ENCODE measurements at places on chromosomes 13 and 19.

GRCh38 chr13:98652721-98653462, 76.0 kb upstream of the STK24 start:
- no peak for DNase-seq

DNA sequence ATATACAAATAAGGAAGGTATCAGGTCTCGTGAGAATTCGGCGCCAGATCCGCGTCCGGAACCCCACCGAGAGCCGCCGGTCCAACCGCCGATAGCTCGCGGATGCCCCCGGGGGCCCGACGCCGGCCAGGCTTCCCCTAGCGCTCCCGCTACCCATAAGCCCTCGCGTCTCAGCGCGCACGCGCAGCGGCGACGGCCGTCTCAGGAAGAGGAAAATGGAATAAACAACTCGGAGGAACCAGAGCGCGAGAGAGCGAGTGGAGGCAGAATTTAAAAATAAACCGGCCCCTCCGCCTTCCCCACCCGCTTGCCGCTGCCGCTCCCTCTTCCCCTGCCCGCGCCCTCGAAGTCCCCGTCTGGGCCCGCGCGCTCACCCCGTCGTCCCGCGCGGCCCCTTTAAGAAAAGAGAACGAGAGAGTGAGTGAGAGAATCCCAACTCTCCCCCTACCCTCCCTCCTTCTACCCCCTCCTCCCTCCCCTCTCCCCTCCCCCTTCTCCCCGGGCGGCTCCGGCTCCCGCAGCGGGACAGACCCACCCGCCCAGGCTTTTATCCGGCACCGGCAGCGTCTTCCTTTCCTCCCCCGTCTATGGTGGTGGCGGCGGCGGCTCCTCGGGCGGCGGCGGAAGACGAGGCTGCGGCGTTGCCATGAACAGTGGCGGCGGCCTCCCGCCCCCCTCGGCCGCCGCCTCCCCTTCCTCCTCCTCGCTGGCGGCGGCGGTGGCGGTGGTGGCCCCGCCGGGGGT, at the start of gene PAN3:
Gene PAN3 (plus strand): TSS at position 534 of the 744 bp plus-strand sequence. CDS start 113 bp downstream, at position 647.
- peak; percentile 90 for DNase-seq

DNA sequence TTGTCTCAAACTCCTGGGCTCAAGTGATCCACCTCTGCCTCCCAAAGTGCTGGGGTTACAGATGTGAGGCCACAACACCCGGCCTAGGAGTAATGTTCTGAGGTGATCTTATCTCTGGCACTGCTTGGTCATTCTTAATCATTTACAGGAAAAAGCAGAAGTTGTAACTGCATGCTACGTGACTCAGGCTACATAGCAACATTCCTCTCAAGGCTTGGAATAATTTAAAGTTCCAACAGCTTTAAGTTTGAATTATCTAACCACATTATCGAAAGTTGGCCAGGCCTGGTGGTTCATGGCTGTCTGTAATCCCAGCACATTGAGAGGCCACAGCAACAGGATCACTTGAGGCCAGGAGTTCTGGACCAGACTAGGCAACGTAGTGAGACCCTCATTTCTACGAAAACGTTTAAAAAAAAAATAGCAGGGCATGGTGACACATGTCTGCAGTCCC, 3.9 kb upstream of the B9D2 start:
- DNase-seq, result no peak

DNA sequence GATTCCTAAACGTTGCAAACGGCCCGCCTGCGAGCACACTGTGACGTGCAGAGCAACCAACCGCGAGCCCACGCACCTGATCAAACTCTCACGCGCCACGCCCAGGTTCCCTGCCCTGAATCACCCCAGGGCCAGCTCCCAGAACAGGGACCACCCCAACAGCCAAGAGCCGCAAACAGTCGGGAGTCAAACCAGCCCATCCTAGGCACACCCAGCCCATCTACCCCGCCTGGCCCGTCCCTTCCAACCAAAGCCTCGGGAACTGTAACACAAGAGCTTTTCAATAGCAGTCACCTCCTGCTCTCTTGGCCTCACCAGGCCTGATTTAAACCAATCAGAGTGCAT, 8.9 kb downstream of the PIP5K1C start:
- DNase-seq, result no peak

- no peak for DNase-seq
These were observed 25.8 kb upstream of the SPATA13 start for GRCh38 chr13:24134757-24135156.

DNA sequence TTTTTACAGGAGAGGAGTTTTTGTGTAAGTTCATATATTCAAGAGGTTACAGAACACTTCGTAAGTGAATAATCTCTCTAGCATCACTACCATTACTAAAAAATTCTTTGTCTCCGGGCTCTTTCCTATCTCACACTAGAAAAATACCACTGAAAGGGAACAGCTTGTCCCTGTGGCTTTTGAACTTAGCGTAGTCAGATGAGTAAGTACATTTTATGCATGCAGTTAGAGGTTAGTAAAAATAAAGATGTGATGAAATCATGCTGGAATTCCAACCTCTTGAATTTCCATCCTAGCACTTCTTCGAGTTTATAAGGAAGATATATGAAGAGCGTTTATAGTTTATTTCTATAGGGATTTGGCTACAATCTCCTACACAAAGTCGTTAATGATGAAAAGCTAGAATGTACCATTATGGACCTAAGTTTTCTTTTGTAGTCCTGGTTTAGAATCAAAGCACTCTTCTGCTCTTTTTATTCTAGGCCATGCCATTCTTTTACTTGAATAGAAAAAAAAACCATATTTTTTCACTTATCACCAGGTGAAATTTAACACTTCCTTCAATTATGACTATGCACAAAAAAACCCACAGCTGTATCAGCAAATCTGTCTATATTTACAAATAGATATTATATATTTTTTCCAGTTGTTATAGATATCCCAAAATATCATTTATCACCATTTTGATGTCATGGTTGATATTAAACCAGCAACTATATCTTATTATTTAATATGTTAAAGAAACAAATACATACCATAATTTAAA, 139.9 kb upstream of the PCDH9 start:
- DNase-seq, result no peak

DNA sequence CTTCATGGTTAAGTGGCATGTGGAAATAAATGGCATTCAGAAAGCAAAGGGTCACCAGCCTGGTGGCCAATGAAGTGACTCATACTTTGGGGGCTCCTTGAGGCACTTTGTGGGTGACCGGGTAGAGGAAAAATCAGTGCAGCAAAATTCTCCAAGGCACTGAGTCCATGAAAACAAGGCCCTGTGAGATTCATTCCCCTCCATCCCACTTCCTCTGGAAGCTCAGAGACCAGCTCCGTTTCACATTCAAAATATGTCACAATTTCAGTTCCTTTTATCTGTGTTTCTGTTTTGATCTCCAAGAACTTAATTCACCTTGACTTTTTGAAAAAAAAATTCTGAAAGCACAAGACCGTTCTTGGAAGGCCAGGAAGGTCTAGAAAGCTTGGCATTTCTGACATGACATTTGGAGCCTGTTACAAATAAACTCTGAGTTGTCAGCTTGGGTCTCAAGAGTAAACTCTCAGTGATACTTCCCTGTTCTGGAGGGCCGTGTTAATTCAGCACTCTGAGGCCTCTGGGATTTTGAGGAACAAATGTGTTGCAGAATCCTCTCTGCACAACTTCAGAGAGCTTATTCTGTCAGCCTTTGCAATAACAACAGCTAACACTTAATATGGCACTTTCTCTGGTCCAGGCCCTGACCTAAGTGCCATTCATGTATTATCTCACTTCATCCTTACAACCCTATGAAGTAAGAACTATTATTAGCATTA, 6.8 kb downstream of the CYSLTR2 start:
- DNase-seq, result no peak

- DNase-seq, result no peak
These were observed 11.1 kb upstream of the ATP12A start for GRCh38 chr13:24668955-24669582.

DNA sequence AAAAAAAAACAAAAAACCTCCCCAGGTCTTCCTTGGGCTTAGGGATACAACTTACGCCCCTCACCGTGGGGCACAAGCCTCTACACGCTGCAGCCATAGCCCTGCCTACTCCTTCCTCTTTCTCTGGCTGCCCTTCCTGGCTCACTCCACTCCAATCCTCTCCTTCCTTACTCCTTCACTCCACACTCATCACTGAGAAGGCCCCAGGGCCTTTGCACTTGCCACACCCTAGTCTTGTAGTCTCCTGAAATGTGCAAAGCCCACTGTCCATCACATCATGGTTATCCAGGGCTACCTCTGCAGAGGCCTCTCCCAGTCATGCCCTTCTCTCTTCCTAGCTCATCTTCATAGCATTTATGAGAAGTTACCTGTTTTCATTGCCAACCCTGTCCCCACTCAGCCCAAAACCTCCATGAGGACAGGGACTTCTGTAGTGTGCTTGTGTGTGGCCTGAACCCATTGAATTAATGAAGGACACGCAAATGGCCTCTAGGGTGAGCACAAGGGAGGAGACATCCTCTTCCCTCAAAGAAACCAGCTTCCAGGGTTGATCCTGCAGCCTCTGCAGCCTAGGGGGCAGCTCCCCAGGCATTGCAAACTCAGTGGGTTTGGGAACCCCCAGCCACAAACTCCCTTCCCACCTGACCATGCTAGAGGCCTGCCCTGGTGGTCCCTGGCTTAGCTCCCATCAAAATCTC, 7.9 kb upstream of the HSH2D start:
- DNase-seq, result no peak

DNA sequence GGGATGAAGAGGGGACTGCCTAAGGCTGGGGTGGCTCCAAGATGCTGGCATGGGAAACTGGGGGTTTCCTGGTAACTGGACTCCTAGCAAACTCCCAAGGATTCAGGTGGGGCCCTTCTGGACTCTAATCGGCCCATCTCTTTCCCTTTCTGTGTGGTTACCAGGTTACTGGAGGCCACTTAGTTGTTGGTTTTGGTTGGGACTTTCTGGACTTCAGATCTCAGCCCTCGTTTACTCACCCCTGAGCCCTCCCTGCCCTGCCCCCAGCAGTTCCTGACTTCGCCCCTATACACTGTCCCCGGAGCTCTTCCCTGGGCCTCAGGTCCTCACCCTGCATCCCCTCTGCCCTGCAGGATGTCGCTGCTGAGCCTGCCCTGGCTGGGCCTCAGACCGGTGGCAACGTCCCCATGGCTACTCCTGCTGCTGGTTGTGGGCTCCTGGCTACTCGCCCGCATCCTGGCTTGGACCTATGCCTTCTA, 328 bp downstream of the CYP4F12 start:
- no peak for DNase-seq

DNA sequence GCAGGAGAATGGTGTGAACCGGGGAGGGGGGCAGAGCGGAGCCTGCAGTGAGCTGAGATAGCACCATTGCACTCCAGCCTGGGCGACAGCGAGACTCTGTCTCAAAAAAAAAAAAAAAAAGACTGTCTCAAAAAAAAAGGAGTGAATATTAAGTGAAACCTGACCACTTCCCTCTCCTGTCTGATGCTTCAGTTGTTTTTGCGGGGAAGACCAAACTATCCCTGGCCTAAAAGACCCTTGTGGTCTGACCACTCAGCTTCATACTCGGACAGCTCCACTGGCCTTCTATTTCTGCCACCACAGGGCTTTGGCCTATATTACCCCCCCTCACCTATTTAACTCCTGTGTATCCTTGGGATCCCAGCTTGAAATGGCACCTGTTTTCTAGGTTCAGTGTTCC, 2.3 kb downstream of the CLASRP start:
- no peak for DNase-seq

DNA sequence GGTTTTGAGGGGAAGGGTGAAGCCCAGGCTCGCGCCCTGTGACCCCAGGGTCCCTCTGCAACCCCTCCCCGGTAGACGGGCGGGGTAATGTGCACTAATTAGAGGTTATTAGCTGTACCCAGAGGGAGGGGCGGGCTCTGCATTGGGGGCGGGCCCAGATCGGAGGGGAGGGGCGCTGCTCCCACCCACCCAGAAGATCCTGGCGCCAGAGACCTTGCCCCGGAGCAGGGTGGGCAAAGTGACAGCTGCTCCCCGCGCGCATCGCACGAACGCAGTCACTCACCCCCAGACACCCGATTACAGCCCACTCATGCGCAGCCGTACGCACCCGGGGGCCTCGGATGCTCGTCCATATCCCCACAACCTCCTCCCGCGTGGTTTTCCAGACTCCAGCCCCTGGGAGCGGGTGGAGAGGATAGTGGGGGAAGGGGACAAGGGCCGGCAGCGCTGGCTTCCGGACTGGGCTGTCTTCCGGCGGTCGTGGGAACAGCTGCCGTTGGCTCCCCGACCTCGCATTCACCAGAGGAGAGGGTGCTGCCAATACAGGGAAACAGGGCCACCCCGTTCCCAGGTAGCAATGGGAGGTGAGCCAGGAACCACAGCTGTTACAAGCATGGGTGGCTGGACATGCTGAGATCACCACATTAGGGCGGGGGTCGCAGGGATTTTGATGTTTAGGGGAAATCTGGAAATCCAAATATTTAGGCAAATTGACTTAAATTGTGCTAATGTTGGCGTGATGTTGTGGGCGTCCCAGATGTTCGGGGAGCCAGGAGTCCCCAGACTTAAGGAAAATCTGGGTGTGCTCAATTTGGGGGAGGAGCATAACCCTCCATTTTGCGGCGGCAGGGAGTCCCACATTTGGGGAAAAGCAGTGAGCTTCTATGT, 2.9 kb upstream of the HOOK2 start:
- DNase-seq, result no peak

DNA sequence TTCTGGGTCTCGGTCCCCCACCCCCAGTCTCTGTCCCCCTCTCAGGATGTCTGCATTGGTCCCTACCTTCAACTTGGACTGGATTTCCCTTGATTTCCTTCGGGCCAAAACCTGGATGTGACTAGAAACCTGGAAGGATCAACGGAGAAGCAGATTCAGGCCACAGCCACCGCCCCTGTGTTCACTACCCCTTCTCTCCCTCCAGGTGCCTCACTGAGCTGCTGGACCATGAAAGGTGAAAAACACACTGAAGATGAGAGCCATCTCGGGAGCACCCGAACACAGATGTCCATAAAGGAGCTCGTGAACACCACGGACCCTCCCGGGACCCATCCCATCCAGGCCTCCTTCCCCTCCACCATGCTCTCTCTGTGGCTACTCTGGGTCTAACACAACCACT, 5.0 kb downstream of the TEAD2 start:
- no peak for DNase-seq

GRCh38 chr13:21613791-21614190, 9.8 kb upstream of the MICU2 start:
- no peak for DNase-seq

- DNase-seq, result no peak
These were observed 16.8 kb upstream of the CERS4 start for GRCh38 chr19:8192221-8192820.

- DNase-seq, result no peak
These were observed 8.1 kb upstream of the SIN3B start for GRCh38 chr19:16821081-16821480.

DNA sequence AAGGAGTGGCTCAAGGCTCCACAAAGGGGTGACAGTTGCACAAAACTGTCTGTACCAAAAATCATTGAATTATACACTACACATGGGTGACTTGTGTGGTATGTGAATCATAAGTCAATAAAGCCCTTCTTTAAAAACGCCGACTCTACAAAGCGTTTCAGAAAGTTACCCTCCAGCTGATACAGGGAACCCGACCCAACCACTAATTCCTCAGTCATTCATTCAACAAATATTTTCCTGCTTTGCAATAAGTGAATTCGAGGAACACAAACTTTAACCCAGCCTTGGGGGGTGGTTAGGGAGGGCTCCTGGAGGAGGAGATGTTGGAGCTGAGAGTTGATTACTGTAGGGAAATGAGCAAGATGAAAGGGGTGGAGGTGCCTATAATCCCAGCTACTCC, 32.0 kb downstream of the LTBP4 start:
- no peak for DNase-seq
